Gastrocnemius medialis (tissue), 4 donors: ENCODE measurements at places on chromosomes 3 and 15. TPM values are rescaled to one million over a fixed set of nuclear protein-coding genes. Genes with fewer than 3 reads are reported as not detected.

The GOLGA6L24 gene
- not detected for total RNA-seq

The CD96 gene
- not detected for total RNA-seq

The CHRD gene
- 5.7 TPM for total RNA-seq

The IL5RA gene
- total RNA-seq, result not detected

The PPARG gene
- total RNA-seq, result 8.4 TPM

The PPP4R2 gene
- total RNA-seq, result 52.6 TPM

The MCTP2 gene
- 0.61 TPM for total RNA-seq

The NOX5 gene
- not detected for total RNA-seq

The AADAC gene
- total RNA-seq, result 0.85 TPM

The LRRFIP2 gene
- total RNA-seq, result 103 TPM

The B4GALT4 gene
- total RNA-seq, result 13.4 TPM

The TLNRD1 gene
- total RNA-seq, result 2.2 TPM

The CISH gene
- total RNA-seq, result 31.1 TPM

The EPHB1 gene
- 8.9 TPM for total RNA-seq

The PYDC2 gene
- not detected for total RNA-seq

The TM4SF18 gene
- total RNA-seq, result 4.4 TPM

The NCBP2 gene
- total RNA-seq, result 28.0 TPM

The BBX gene
- total RNA-seq, result 18.2 TPM

The C3orf80 gene
- not detected for total RNA-seq

The SUCNR1 gene
- total RNA-seq, result 0.20 TPM

The ZBTB11 gene
- 17.4 TPM for total RNA-seq

The RAD18 gene
- total RNA-seq, result 2.3 TPM

The ADIPOQ gene
- total RNA-seq, result 4.1 TPM

The FAM107A gene
- 28.5 TPM for total RNA-seq

The GLDN gene
- 0.44 TPM for total RNA-seq

The SV2B gene
- total RNA-seq, result 0.36 TPM

The NME9 gene
- 7.3 TPM for total RNA-seq

The EIF5A2 gene
- 9.5 TPM for total RNA-seq

The IQCF5 gene
- not detected for total RNA-seq

The ACKR4 gene
- total RNA-seq, result not detected

The TRPM7 gene
- 12.4 TPM for total RNA-seq

The WDR72 gene
- not detected for total RNA-seq

The DOCK3 gene
- 0.78 TPM for total RNA-seq

The TIGIT gene
- not detected for total RNA-seq

The SRGAP3 gene
- total RNA-seq, result 1.5 TPM

The A4GNT gene
- not detected for total RNA-seq

The CLASP2 gene
- 45.1 TPM for total RNA-seq
